GM23248 (cell line): ENCODE measurements at places on chromosomes 7 and 10.

DNA sequence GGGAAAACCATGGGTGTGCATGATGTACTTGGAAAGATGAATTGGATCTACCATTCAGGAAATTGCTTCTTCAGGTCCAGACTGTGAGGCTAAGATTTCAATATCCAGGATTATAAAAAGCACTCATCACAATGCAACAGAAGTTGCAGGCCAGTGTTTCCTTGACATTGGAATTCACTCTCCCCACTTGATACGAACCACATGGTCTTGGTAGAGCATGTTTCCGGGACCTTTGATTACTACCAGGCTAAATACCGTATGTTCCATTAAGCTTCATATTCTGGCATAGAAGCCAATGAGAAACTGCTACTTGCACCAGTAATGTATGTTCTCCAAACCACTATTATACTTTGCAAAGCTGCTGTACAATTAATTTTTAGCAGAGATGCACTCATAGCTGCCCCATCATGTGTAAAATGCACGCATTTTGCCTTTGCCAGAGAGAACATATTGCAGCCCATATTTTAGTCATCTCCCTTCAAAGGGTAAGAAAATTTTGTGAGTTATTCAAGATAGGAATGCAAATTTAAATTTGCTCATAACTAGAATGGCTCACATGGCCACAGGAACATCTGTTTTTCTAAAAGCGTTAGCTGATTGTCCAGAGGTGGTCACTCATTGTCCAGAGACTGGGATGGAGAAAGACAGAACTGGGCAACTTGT is 8.1 kb downstream of the FRMD4A start:
- no peak overlapping the region for H3K4me3 ChIP-seq
- DNase-seq, result no peak
- no peaks in the 10 kb centered on the region for H3K4me1 ChIP-seq
- H3K27ac ChIP-seq, result no peak overlapping the region

- peak overlapping the region; percentile 70 for H3K4me3 ChIP-seq
- H3K4me1 ChIP-seq, result no peaks in the 10 kb centered on the region
- DNase-seq, result peak; percentile 61
- no peaks in the 10 kb centered on the region for H3K36me3 ChIP-seq
Measured at GRCh38 chr7:149741629-149742028, 31.8 kb downstream of the ZNF467 start.

DNA sequence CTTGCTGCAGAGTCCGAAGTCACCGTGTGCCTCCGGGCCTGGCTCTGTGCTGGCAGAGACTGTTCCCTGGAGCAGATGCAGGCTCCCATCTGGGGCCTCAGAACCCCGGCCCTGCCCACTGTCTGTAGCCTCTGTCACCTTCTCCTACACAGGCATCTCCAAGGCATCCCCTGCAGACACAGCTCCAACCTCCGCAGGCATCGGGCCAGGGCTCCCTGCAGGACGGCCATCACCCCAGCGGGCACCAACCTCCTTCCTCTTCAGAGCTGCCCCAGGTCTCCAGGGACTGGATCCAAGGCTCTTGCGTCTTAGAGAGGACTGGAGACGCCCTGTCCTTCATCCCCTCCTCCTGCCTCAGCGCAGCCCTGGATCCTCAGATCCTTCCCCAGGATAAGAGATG is 69.9 kb upstream of the MYL10 start:
- H3K4me1 ChIP-seq, result no peaks in the 10 kb centered on the region
- no peak for DNase-seq
- no peaks in the 10 kb centered on the region for H3K36me3 ChIP-seq
- no peak overlapping the region for H3K27ac ChIP-seq
- H3K4me3 ChIP-seq, result no peak overlapping the region

DNA sequence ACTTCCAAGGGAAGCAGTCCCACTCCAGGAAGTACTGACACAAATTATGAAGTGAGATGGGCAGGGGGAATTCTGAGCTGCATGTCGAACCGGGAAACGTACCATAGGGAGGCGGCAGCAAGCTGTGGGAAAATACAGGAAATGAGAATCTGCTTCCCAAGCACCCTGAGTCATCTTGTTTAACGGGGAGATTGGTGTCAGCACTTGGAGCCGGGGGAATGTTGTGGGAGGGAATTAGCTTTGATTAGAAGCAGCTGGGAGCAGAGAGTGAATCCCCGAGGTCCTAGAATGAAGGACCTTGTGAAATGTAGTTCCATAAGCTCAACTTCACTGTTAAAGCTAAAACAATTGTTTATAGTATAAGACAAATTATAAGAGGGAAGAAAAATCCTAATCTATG is 141.4 kb upstream of the PRKCQ start:
- no peaks in the 10 kb centered on the region for H3K27me3 ChIP-seq
- peak; percentile 98 for DNase-seq
- H3K4me1 ChIP-seq, result peaks cover 27% of the 10 kb centered on the region
- no peaks in the 10 kb centered on the region for H3K36me3 ChIP-seq

- no peaks in the 10 kb centered on the region for H3K4me1 ChIP-seq
- no peak overlapping the region for H3K27ac ChIP-seq
- H3K27me3 ChIP-seq, result peaks cover 4% of the 10 kb centered on the region; the same call in 1 of the 2 replicates
- peak; percentile 79 for DNase-seq
- H3K4me3 ChIP-seq, result no peak overlapping the region
Measured at GRCh38 chr7:95511716-95512260, 26.0 kb downstream of the ASB4 start.

- H3K36me3 ChIP-seq, result no peaks in the 10 kb centered on the region
- H3K27me3 ChIP-seq, result no peaks in the 10 kb centered on the region
- DNase-seq, result no peak
- no peak overlapping the region for H3K27ac ChIP-seq
- H3K4me1 ChIP-seq, result no peaks in the 10 kb centered on the region
- no peak overlapping the region for H3K4me3 ChIP-seq
Measured at GRCh38 chr7:21243265-21243664, 184.6 kb upstream of the SP4 start.

GRCh38 chr7:40758590-40758989 is 623.8 kb downstream of the SUGCT start:
- H3K36me3 ChIP-seq, result no peaks in the 10 kb centered on the region
- H3K27me3 ChIP-seq, result no peaks in the 10 kb centered on the region
- DNase-seq, result no peak
- peaks cover 4% of the 10 kb centered on the region for H3K4me1 ChIP-seq
- H3K4me3 ChIP-seq, result no peak overlapping the region

DNA sequence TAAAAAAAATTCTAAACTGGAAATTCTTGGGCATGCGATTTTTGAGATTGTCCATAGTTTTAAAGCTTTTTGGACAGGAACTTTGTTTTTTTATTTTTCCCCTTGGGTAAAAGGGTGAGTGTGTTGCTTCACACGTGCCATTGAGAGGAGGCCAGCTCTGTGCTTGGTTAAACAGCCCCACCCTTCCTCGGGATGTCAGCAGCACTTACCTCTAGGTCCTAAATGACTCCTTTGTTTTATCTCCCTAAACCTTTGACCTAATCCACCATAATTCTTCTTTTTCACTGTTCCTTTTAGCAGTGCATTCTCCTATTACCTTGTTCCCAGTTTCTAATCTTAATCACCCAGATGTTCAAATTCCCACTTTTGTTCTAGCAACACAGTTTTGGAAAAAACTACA is 83.5 kb downstream of the SEMA3D start:
- peak overlapping the region; percentile 4; the same call in 1 of the 2 replicates for H3K4me3 ChIP-seq
- H3K4me1 ChIP-seq, result peaks cover 33% of the 10 kb centered on the region
- H3K27me3 ChIP-seq, result no peaks in the 10 kb centered on the region
- peak; percentile 53 for DNase-seq

DNA sequence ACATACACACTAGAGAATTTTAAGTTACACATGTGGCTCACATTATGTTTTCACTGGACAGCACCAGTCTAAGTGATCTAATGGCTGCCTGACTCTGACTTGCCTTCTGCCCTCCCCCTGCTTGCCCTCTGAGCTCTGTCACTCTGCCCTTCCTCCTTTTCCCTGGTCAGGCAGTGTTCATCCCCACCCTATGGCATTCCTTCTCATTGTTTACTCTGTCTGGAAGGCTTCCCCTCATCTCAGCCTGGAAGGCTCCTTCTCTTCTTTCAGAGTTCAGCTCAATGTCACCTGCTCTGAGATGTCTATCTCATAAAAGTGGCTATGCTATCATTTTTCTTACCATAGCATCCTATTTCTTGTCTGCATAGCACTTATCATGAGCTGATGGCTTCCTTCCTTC is 305.7 kb downstream of the BMPER start:
- H3K27ac ChIP-seq, result no peak overlapping the region
- peaks cover 9% of the 10 kb centered on the region for H3K4me1 ChIP-seq
- no peaks in the 10 kb centered on the region for H3K27me3 ChIP-seq
- no peak overlapping the region for H3K4me3 ChIP-seq
- no peaks in the 10 kb centered on the region for H3K36me3 ChIP-seq

DNA sequence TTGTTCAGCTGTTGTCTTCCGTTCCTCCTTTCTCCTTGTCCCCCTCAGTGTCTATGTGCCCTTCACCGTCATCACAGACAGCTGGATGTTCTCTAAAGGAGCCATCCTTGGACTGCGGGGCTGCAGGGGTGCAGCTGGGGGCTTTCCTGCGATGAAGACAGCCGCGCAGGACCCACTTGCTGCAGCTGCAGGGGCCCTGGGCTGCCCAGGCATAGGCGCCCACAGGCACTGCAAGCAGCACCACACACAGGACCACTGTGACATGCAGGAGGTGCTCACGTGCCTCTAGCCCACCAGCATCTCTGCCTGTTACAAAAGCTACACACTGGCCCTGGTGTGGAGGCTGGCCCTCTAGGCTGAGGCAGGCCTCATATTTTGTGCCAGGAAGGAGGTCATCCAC is 3.4 kb downstream of the LRIT2 start:
- no peaks in the 10 kb centered on the region for H3K36me3 ChIP-seq
- H3K27ac ChIP-seq, result no peak overlapping the region
- H3K27me3 ChIP-seq, result no peaks in the 10 kb centered on the region
- DNase-seq, result no peak
- H3K4me1 ChIP-seq, result no peaks in the 10 kb centered on the region
- H3K4me3 ChIP-seq, result no peak overlapping the region

DNA sequence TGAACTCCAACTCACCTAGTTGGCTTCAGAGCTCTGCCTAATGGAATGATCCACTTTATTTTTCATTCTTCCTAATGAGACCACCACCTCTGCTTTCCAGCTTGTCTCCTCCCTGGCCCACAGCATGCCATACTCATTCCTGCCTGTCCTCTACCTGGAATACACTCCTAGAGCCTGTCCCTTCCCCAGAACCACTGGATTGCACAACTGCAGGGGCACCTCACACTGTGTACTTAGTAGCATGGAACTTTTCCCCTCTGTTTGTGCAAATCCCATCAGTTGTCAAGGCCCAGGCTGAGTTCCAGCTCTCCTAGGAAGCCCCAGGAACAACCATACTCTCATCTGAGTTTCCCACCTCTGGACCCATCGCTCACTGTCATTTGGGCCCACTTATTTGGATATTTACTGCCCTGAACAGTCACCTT is 15.6 kb downstream of the ALDH18A1 start:
- no peaks in the 10 kb centered on the region for H3K27me3 ChIP-seq
- H3K36me3 ChIP-seq, result peaks cover 60% of the 10 kb centered on the region
- no peaks in the 10 kb centered on the region for H3K4me1 ChIP-seq
- no peak overlapping the region for H3K27ac ChIP-seq
- no peak for DNase-seq

DNA sequence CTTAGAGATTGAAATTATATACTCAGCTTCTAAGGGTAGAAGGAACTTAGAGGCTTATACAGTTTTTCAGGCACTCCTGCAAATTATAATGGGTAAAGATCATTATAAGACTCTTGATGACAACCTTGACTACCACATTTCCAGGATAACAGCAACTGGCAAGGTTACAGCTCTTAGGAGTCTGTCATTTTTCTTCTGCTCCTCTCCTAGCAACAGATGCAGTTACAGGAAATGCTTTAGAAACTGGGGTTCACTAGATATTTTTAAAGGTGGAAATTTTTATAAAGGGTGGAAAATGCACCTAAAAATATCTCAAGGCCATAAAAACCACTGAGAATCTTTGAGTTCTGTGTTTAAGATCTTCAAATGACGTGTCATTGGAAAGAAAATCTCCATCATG is 185.8 kb downstream of the RELN start:
- no peak overlapping the region for H3K4me3 ChIP-seq
- 0 out of 2 replicates have a peak, but pooled peaks cover 9% of the 10 kb centered on the region for H3K4me1 ChIP-seq
- H3K27ac ChIP-seq, result no peak overlapping the region
- H3K27me3 ChIP-seq, result no peaks in the 10 kb centered on the region

DNA sequence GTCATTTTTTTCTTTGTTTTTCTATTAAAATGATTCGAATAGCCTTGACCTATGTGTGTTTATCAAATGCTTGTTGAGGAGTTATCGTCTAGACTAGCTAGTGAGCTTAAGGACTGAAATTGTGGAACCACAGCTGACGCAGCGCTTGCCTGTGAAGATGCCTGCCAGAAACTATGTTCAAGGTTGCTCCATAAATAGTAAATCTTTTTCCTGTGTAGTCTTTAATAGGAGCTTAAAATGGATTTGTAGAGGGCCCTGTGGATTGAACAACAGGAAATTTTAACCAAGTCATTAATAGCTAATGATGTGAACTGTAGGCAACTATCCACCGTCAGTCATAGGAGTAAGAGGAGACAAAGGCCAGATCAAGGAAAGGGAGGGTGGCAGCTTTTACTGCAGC is 145.1 kb downstream of the GNAI1 start:
- H3K4me1 ChIP-seq, result peaks cover 30% of the 10 kb centered on the region
- DNase-seq, result no peak
- H3K27me3 ChIP-seq, result no peaks in the 10 kb centered on the region
- H3K36me3 ChIP-seq, result no peaks in the 10 kb centered on the region

DNA sequence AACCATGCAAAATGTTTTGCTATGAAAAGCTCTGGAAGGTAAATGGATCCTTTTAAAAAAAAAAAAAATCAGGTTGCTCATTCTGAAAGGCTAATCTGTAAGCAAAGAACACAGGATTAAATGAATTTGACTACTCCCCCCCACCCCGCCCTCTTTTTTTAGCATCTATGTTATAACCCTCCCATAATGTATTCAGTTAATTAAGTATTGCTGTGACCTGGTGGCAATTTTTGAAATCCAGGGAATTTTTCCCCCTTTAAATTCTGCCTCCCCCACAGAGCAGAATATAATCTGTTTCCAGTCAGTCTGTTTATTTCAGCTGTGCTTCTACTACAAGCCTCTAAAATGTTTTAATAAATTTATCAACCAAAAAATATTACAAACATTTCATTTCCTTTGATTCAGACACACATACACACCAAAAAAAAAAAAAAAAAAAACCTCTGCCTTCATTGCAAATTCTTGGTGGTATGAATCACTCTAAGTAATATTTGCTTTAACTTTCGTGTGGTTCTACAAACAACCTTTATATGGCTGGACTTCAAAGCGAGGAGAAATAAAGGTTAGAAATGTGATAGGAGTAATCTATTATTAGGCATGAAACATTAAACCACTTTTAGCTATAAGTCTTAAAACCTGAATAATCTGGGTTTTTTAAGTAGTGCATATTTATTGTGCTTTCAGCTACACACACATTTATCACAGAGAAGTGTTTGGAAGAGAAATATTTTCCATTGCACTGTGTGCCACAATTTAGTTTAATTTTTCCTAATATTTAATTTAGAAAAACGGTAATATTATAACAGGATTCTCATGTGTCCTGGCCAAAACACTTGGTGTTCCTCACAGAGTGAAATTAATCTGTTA is 64.4 kb upstream of the ARID5B start:
- H3K4me3 ChIP-seq, result peak overlapping the region; percentile 56
- DNase-seq, result peak; percentile 72
- no peaks in the 10 kb centered on the region for H3K27me3 ChIP-seq
- no peaks in the 10 kb centered on the region for H3K36me3 ChIP-seq
- peaks cover 49% of the 10 kb centered on the region for H3K4me1 ChIP-seq
